GM12878 (cell line): ENCODE measurements at places on chromosomes 1 and 21. TPM values are rescaled to one million over a fixed set of nuclear protein-coding genes. Genes with fewer than 3 reads are reported as not detected.

DNA sequence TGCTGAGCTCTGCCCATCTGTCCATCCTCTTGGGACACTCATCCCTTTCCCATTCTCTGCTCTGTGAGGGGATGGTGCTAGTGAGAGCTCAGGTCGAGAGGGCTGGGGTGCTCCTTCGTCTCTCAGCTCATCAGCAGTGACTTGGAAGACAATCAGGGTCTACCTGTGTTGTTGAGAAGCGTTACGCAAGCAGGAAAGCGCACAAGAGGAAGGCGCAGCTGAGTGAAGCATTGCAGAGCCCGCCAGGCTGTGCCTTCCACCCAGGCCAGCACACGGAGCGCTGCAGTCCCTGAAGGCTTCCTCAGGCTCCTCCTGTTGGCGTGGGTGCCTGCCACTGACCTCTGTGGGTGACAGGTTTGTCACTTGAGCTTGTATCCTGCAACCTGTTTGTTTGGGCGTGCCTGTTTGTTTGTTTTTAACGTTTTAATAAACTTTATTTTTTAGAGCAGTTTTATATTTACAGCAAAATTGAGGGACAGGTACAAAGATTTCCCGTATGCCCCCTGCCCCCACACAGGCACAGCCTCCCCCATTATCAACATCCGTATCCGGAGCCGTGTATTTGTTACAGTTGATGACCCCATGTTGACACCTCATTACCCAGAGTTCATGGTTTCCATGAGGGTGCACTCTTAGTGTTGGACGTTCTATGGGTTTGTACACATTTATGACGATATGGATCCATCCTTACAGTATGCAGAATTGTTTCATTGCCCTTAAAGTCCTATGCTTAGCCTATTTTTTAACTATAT lies 36.7 kb downstream of the ADARB1 start:
- peak overlapping the region; percentile 74 for H3K27ac ChIP-seq
- H3K27me3 ChIP-seq, result no peaks in the 10 kb centered on the region; the same call in 1 of the 2 replicates
- peak overlapping the region; percentile 54 for H3K4me3 ChIP-seq
- H3K36me3 ChIP-seq, result no peaks in the 10 kb centered on the region
- DNase-seq, result no peak

DNA sequence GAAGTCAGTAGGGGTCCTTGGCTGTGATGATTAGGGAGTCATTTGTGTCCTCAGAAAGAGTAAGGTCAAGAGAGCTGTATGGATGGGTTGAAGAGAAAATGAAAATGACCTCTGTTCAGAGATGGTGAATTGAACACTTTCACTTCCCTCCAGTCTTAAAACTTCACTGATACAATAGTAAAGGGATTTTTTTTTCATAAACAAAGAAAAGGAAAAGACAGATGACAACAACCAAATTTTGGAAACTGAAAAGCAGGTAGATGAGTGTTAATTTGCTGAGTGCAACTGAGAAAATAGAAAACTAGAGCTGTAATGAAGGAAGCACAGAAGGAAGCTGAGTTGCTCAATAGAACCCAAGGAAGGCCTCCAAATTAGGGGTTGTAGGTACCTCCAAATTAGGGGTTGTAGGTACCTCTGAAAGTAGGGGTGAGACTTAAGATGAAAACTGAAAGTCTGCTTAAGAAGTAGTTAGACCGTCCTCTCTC lies 14.8 kb upstream of the S1PR1 start:
- peak overlapping the region; percentile 63 for H3K27ac ChIP-seq
- H3K4me3 ChIP-seq, result no peak overlapping the region
- H3K36me3 ChIP-seq, result no peaks in the 10 kb centered on the region
- no peaks in the 10 kb centered on the region for H3K27me3 ChIP-seq

- H3K4me3 ChIP-seq, result no peak overlapping the region
- no peaks in the 10 kb centered on the region for H3K36me3 ChIP-seq
- DNase-seq, result no peak
- H3K27ac ChIP-seq, result no peak overlapping the region
- no peaks in the 10 kb centered on the region for H3K4me1 ChIP-seq
Observed at GRCh38 chr1:214455479-214455878, 95.9 kb downstream of the PTPN14 start.

GRCh38 chr1:192474080-192474683 lies 101.4 kb upstream of the RGS1 start:
- no peaks in the 10 kb centered on the region for H3K4me1 ChIP-seq
- no peak for DNase-seq
- no peaks in the 10 kb centered on the region for H3K36me3 ChIP-seq

DNA sequence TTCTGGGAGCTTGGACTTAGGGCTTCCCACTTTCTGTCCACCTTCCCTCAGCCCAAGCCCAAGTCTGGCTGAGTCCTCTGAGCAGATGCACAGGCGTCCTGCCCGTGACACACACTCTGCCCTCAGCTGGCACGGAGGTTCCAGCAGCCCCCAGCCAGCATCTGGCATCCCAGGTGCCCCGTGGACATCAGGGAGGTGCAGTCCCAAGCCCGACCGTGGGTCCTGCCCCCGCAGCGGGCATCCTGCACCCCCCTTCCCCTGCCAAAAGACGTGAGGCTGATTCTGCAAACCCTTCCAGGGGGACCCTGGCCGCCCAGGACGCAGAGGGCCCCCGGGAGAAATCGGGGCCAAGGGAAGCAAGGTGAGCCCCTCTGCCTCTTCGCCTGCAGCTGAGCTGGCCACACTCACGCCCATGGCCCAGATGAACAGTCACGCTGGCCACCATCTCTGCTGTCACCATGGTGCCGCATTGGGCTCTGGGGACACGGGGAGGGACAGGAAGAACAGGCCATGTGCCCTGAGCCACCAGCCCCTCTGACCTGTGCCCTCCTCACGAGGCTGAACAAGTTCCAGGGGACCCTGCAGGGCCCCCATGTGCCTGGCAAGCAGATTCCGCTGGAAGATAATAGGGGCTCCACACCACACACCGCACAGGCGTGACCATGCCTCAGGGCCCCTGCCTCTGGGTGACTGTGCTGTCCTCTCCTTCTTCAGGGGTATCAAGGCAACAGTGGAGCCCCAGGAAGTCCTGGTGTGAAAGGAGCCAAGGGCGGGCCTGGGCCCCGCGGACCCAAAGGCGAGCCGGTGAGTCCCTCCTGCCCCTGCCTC lies 20.6 kb downstream of the COL6A2 start:
- no peaks in the 10 kb centered on the region for H3K4me1 ChIP-seq
- no peak overlapping the region for H3K27ac ChIP-seq
- no peaks in the 10 kb centered on the region for H3K36me3 ChIP-seq
- no peak overlapping the region for H3K4me3 ChIP-seq
- no peak for DNase-seq

GRCh38 chr1:27589841-27590426 lies 14.0 kb downstream of the AHDC1 start:
- no peaks in the 10 kb centered on the region for H3K27me3 ChIP-seq
- H3K36me3 ChIP-seq, result no peaks in the 10 kb centered on the region
- no peak overlapping the region for H3K27ac ChIP-seq
- H3K4me3 ChIP-seq, result no peak overlapping the region
- DNase-seq, result no peak
- no peaks in the 10 kb centered on the region; the same call in 1 of the 2 replicates for H3K4me1 ChIP-seq

GRCh38 chr1:233679591-233680373 lies 65.9 kb downstream of the KCNK1 start:
- no peaks in the 10 kb centered on the region for H3K36me3 ChIP-seq
- H3K4me1 ChIP-seq, result peaks cover 6% of the 10 kb centered on the region; the same call in 1 of the 2 replicates
- H3K27me3 ChIP-seq, result no peaks in the 10 kb centered on the region

GRCh38 chr1:46008585-46008984 lies 123.8 kb downstream of the PIK3R3 start:
- no peak overlapping the region for H3K27ac ChIP-seq
- no peaks in the 10 kb centered on the region for H3K27me3 ChIP-seq
- DNase-seq, result no peak
- peaks cover 4% of the 10 kb centered on the region for H3K36me3 ChIP-seq

GRCh38 chr1:214604523-214604922 lies 1.5 kb downstream of the CENPF start:
- no peak for DNase-seq
- H3K27ac ChIP-seq, result 0 out of 2 replicates have a peak overlapping the region, but pooled peaks have one; percentile 85
- H3K36me3 ChIP-seq, result peaks cover 2% of the 10 kb centered on the region; the same call in 1 of the 2 replicates
- H3K4me1 ChIP-seq, result no peaks in the 10 kb centered on the region

DNA sequence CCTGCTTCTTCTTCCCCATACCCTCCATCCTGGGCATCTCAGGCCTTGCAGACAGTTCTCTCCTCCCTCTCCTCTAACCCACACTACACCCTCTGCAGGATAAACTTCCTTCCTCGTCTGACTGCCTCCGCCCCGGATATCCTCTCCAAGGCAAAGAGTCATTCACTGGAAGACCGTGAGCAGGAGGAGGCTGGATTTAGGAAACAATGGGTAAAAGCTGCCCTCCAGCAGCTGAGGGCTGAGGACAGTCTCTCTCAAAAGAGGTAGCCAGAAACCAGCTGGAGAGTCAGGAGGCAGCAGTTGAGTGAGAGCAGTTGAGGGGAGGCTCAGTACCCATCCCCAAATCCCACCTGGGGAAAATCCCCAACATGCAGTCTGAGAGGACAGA lies 1.4 kb downstream of the CSRP1 start:
- H3K4me1 ChIP-seq, result peaks cover 24% of the 10 kb centered on the region
- DNase-seq, result no peak
- H3K27me3 ChIP-seq, result no peaks in the 10 kb centered on the region
- no peaks in the 10 kb centered on the region; the same call in 1 of the 2 replicates for H3K36me3 ChIP-seq
- peak overlapping the region; percentile 95 for H3K4me3 ChIP-seq

DNA sequence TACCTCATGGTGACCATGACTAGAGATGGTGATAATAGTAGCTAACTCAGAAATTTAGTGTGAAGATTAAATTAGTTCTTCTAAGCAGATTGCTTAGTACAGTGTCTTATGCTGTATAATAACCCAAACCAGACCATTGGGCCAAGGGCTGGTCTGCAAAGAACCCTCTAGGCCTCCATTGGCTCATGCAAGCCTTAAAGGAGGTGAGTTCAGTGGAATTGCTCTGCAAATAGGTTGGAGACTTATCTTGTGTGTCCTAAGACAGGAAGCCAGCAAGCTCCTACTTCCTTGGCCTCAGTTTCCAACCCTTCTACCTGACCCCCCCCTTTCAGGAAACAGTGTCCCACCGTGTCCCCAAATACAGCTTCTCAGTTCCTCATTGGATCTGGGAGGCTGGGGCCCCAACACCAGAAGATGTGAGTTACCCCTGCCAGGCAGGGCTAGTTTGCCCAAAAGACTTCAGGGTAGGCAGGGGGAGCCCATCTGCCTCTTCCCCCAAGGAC lies 1.9 kb upstream of the MEF2D start:
- peak overlapping the region; percentile 2 for H3K27ac ChIP-seq
- no peak overlapping the region for H3K4me3 ChIP-seq
- H3K4me1 ChIP-seq, result peaks cover 45% of the 10 kb centered on the region
- no peaks in the 10 kb centered on the region for H3K36me3 ChIP-seq
- H3K27me3 ChIP-seq, result no peaks in the 10 kb centered on the region
- no peak for DNase-seq

DNA sequence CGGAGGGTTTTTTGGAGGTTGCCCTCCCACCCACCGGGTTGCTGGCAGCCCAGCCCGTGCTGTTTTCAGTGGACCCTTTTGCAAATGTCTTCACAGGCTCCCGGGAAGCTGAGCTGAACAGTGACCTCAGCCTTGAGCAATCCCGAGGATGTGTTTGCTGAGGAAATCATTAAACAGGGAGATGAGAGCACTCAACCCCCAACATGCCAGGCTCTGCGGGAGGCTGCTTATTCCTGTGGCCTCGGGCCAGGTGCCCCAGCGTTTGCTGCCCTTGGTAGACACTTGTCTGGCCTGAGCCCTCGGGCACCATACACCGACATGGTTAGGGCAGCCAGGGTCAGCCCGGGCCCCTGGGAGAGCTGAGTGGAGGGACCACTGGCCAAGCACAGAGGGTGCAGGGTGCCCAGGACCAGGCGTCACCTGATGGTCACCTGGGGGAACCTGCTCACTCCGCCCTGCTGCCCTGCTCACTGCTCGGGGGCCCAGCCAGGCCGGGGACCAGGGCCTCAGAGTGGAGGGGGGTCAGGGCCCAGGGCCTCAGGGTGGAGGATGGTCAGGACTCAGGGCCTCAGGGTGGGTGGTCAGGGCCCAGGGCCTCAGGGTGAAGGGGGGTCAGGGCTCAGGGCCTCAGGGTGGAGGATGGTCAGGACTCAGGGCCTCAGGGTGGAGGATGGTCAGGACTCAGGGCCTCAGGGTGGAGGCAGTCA lies 42.5 kb upstream of the POFUT2 start:
- no peaks in the 10 kb centered on the region; the same call in 1 of the 2 replicates for H3K27me3 ChIP-seq
- peaks cover 17% of the 10 kb centered on the region for H3K4me1 ChIP-seq
- no peak for DNase-seq
- H3K27ac ChIP-seq, result no peak overlapping the region
- H3K4me3 ChIP-seq, result no peak overlapping the region

DNA sequence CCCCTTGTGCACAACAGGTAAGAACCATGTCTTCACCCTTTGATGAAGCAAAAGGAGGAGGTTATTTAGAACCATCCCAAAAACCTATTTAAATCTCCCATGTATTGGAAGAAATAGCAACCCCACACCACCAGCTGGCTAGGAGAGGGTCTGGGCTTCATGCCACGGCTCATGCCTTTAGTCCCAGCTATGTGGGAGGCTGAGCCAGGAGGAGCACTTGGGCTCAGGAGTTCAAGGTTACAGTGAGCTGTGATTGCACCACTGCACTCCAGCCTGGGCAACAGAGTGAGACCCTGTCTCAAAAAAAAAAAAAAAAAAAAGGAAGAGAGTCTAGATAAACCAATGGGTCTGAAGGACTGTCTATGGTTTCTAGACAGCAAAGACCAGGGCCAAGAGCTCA lies 197.9 kb upstream of the COA6 start:
- H3K36me3 ChIP-seq, result no peaks in the 10 kb centered on the region
- peaks cover 4% of the 10 kb centered on the region; the same call in 1 of the 2 replicates for H3K4me1 ChIP-seq
- no peak overlapping the region for H3K4me3 ChIP-seq
- H3K27me3 ChIP-seq, result no peaks in the 10 kb centered on the region; the same call in 1 of the 2 replicates
- no peak for DNase-seq

DNA sequence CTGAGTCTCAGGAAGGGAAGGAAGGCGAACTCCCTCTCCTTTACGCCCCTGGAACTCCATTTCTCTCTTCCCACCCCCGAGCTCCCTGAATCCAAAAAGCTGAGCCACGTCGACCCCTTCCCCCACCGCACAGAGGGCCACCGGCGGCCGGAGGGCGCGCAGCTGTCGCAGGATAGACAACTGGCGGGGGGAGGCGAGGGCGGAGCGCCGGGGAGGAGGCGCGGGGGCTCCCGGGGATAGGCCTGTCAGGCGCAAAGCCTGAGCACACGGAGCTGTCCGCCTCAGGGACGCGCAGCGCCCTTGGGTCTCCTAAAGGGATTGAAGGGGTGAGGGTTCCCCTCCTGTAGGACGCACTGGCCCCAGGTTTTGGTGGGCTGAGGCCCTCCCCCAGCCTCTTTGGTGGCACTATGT lies 752 bp upstream of the ACTA1 start:
- H3K27me3 ChIP-seq, result peaks cover 12% of the 10 kb centered on the region
- H3K4me3 ChIP-seq, result no peak overlapping the region
- H3K27ac ChIP-seq, result no peak overlapping the region
- no peak for DNase-seq
- no peaks in the 10 kb centered on the region for H3K36me3 ChIP-seq

- no peaks in the 10 kb centered on the region for H3K36me3 ChIP-seq
- no peak for DNase-seq
- no peaks in the 10 kb centered on the region for H3K27me3 ChIP-seq
- H3K27ac ChIP-seq, result no peak overlapping the region
- no peak overlapping the region for H3K4me3 ChIP-seq
- H3K4me1 ChIP-seq, result no peaks in the 10 kb centered on the region
Observed at GRCh38 chr21:38948377-38949069, 142.8 kb downstream of the ETS2 start.

OR2T33 gene
- not detected in 2 replicates for total RNA-seq

PCP4L1 gene
- total RNA-seq, result 2.7 and 3.6 TPM in 2 replicates

WNT9A gene
- total RNA-seq, result not detected in 2 replicates

GPA33 gene
- total RNA-seq, result 0.21 and 0.88 TPM in 2 replicates

ERVH48-1 gene
- total RNA-seq, result not detected in 2 replicates

TMEM81 gene
- 1.2 and 1.7 TPM in 2 replicates for total RNA-seq

SLC45A1 gene
- 0.18 and 0.29 TPM in 2 replicates for total RNA-seq

TAS1R1 gene
- total RNA-seq, result 0.11 TPM in 1 of 2 replicates, not detected in the other

MSH4 gene
- 0.08 and 0.15 TPM in 2 replicates for total RNA-seq

HES5 gene
- total RNA-seq, result 0.15 TPM in 1 of 2 replicates, not detected in the other
